ENCODE measurements at places on chromosomes 6 and 20.

- DNase-seq, result peak; percentile 71
These were observed 23.2 kb downstream of the RBCK1 start for GRCh38 chr20:431012-431904.

DNA sequence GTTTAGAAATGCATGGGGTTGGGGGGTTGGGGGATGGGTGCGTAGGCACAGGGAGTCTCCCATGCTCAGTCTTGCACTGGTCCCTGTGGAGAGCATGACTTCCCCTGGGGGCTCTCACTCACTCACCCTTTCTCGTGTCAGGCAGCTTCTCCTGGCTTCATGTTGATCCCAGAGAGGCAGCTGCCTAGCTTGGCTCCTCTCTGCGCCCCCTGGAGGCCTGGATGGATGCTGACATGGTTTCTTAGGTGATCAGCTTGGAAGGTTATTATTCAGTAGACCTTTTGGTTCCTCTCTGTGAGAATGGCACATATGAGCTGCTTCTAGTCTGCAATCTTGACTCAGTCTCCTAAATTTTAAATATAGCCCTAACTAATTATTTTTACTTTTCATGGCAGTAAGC lies 109.3 kb upstream of the FAM83B start:
- no peak for DNase-seq

DNA sequence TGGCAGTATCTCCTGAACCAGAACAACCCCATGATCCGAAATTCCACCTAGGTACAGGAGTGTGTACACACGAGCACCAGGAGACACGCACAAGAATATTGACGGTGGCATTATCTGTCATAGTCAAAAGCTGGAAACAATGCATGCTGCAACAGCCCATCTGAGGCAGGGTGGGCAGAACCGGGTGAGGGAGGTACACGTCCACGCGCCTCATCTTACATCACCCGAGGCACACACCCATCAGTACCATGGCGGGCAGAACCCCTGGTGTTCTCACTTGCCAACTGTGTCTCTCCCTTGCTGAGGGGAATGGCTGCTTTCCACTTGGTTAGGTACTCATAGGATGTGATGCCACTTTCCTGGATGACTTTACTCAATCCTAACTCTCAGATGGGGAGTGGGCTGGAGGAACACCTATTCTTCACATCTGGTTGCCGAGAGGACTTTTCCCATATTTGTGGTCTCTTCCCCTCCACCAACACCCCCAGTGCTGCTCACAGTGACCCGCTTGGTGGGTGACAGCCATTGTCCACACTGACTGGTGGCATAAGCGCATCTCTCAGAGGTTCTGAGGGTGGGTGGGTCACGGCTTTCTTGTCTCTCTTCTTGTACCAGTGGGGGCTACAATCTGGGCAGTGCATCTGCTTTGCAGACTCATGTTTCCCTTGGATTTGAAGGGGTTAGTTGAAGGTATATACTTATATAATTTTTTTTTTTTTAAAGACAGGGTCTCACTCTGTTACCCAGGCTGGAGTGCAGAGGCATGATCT lies 13.5 kb downstream of the PPP1R3G start:
- DNase-seq, result no peak

DNA sequence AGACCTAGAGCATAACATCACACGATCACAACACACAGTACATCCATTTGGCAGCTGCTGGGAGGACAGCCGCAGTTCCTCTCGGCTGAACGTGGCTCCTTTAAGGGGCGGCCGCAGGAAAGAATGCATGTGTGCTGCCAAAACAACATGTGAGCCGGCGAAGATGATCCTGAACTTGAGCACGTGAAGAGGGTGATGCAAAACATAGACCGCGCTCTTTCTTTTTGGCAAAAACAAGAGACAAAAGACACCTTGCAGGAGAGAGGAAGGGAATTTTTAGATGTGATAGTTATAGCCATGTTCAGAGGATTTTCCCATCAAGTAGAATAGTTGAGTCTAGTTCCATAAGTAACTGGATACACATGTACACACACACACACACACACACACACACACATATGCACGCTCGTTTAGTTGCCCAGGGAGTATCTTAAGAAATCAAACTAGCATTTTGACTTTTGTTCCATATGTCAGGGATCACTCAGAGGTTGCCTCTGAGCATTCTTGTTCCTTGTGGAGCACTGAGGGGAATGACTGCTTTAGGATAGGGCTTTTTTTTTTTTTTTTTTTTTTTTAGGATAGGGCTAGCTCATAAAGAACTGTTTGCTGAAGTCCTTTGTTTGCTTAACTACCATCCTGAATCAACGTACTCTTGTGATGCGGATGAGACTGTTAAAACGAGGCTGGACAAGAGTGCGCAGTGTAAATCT lies 21.7 kb upstream of the RANBP9 start:
- DNase-seq, result peak; percentile 72

DNA sequence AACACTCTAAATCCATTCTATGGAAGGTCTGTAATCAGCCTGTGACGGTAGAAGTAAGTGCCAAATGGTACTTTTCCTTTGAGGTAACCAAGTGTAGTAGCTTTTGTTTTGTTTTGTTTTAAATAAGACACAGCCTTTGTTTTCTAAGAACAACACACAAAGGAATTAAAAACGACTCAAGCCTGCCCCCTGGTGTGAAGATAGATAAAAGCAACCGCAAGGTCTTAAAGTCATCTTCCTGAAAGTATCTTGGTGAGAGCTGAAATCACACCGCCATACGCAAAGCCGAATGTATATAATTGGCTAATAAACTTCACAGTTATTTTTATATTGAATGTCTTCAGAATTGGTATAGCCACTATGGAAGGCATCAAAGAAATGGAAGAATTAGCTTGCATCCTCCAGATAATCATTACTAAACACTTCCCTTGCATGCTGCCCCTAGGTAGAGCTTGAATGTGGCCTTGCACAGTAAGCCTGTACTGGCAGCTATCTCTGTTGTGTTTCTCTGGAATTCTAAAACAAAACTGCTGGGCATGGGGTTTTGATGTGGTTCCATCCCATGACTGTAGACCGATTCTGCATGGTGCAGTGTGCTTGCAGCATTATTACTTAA lies 95.6 kb downstream of the LAMP5 start:
- no peak for DNase-seq

GRCh38 chr6:51613558-51613957 lies 473.9 kb downstream of the PKHD1 start:
- no peak for DNase-seq

DNA sequence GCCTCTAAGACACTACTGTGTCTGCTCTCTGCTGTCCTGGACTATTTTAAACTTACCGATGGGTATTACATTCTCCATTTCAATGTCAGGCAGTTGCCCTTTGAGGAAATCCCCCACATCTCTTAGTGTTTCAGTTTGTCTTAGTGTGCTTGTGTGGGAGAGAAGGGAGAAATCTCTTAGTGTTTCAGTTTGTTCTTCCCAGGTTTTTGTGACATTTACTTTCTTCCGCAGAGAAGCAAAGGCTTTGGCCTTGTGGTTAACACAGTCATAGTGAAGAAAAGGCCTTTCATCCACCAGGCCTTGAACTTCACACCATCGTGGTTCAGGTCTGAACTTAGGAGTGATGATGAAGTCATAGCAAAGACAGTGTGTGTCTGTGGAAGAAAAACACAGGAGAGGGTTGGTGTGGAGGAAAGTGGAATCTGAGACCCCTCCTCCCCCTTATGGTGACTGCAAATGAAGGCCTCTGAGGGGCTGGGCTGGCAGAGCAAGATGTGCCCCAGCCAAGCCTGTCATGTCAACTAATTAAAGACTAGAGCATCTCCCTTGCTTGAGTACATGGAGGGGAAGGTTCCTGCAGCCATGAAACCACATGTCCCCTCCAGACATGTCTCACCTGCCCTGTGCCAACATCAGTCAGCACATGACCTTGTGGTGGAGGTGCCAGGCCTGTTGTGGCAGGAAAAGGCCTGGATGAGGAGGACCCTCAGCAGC lies 23.9 kb downstream of the RAET1L start:
- DNase-seq, result no peak

DNA sequence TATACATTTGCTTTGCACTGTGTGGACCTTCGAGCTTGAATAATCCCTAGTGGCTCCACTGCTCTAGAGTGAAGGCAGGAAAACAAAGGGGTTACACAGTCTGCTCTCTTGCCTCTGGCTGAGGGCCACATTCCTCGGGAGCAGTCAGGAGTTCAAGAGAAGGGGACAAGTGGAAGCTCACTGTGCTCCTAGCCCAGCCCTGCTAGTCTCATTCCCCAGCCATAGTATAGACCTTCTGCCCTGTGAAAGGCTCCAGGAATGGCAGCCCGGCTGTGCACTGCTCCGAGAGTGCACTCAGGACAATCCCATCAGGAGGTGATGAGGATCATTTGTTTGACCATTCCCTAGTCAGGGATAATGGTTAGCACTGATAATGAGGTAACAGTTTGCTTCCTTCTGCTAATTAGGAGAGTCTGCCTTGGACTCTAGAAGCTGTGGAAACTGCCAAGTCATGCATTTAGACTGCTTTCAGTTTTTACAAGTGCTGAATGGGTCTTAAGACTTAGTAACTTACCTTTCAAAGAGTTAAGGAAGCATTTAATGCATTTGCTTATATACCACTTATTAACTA lies 8.5 kb downstream of the IYD start:
- no peak for DNase-seq

DNA sequence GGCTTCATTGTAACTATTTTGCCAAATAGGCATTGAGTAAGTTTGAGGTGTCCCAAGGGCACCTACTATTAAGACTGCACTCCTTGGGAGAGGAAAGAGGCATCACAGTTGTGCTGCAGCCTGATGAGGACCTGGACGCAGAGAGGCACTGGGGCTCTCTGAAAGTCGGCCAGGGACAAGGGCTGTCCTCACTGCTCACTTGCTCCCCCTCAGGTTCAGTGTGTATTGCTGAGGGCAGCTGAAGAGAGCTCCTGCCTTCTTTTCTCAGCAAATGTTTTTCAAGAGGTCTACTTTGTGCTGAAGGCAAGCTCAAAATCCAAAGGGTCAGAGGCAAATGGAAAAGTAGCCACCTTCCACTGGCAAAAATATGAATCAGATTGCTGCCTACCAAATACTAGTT lies 331.8 kb downstream of the RIMS1 start:
- DNase-seq, result no peak

DNA sequence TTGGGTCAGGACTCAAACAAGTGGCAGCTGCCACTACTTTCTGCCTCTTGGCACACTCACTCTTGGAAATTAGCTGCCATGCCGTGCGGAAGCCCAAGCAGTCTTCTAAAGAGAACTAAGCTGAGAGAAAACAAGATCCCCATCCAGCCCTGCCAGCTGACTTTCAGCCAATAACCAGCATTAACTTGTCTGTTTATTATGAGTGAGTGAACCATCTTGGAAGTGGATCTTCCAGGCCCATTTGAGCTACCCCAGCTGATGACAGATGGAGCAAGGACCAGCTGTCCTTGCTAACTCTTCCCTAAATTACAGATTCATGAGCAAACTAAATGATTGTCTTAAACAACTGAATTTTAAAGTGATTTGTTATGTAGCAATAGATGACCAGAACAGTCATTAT lies 73.9 kb upstream of the RBM24 start:
- no peak for DNase-seq
